ENCODE measurements at places on chromosomes 3 and 15.

DNA sequence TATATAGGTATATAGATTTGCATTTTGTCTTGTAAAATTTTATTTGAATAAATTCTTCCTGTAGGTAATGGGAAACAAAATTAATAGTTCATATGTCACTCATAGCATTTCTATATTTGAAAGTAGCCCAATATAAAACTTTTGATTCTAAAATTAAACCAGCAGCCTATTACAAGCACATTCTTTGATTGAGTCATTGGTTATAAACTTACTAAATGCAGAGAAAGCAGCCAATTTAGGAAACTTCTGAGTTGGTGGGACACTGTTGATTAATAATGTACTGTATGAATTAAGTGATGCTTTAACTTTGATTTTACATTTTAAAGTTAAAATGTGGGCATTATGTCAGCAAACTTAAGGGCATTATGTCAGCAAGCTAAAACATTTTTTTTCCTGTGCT lies 34.5 kb downstream of the NR1D2 start:
- no peak for DNase-seq

- no peak for DNase-seq
Measured at GRCh38 chr3:116378077-116378476, 67.2 kb downstream of the LSAMP start.

- DNase-seq = no peak
Measured at GRCh38 chr3:96996009-96996408, 181.6 kb downstream of the EPHA6 start.

GRCh38 chr3:23672628-23673027 lies 133.1 kb upstream of the UBE2E1 start:
- no peak for DNase-seq

- no peak for DNase-seq
Measured at GRCh38 chr3:102526865-102527264, 92.0 kb downstream of the ZPLD1 start.

DNA sequence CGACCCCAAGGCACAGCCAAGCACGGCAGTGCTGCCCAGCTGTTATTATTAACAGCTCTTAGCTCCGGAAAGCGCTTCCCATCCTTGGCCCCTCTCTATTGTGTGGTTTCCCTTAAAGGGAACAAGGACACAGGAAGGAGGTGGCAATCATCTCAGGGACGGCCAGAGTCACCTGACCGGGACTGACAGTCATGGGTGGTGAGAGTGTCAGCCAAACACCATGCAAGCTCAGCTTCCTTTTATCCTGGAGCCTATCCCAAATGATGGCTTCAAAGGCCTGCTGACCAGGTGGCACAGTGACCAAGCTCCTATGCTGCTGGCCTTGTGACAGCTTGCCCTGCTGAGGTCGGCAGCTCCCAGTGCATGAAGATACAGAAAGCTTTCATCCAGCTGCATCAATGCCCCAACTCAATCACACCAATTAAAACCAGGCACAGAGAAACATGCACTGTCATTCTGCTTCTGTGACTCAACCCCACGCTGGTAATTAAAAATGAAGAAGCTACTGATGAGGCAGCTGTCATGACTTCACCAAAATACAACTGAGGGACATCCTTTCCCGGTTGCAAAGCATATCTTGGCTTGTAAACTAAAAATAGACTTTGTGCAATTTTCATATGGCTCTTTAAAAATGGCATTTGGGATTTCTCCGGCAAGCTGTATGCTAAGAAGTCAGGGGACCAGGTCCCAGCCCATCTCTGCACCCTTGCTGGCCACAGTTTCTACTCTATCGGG lies 34.0 kb downstream of the PCSK6 start:
- DNase-seq = no peak

DNA sequence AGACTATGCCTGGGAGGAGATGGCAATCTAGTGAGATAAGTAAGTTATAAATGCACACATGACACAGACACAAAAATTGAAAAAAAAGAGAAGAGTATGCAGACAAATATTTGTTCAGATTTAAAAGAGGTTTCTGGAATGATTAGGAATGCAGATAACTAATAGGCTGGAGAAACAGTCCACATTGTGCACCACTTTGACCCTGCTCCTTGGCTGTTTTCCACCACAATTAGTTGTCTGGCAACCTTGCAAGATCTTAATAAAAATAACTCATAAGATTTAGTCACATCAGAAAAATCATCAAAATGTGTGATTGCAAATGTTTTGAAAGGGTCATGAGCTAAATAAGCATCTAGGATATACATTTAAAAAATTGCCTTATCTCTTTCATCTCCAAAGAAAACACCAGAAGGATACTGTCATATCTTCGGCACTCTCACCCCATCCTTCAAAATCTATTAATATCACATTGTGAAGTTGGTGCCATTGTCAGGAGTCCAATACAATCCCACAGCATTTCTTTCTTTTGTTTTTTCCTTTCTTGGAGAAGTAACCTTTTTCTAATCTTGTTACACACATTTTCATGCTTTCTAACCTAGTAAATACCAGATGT lies 153.7 kb upstream of the KCNMB2 start:
- no peak for DNase-seq
